Left lung (tissue), 14 donors: ENCODE measurements at places on chromosomes 5 and 9. TPM values are rescaled to one million over a fixed set of nuclear protein-coding genes. Genes with fewer than 3 reads are reported as not detected.

FAM81B gene
- 3.8 TPM for total RNA-seq

GRCh38 chr9:123112015-123112975, 78.8 kb downstream of the GPR21 start:
- H3K27me3 ChIP-seq = no peaks in the 10 kb centered on the region
- no peaks in the 10 kb centered on the region for H3K36me3 ChIP-seq
- DNase-seq = peak; percentile 77

DNA sequence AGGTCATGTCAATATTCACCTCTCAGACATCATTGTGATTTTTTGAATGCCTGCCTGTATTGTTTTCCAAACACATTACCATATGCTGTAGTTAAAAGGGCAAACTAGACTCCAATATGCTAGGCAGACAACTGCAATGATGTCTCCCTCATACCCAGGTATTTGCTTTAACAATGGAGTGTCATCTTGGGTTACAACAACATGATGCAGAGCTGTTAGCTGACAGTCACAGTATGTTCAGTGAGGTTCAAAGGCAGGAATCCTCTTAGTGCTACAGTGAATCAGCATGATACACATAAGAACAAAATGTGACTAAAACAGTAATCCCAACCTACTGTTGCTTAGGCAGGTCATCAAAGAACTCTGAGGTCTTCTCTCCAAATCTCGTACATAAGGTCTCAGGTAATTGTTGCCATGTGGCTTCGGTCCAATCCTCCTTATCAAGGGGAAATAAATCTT, 24.0 kb downstream of the OR1J1 start:
- H3K27me3 ChIP-seq = no peaks in the 10 kb centered on the region
- H3K36me3 ChIP-seq = no peaks in the 10 kb centered on the region
- no peak overlapping the region for H3K27ac ChIP-seq
- H3K4me3 ChIP-seq = no peak overlapping the region
- DNase-seq = no peak

- peaks cover 21% of the 10 kb centered on the region for H3K36me3 ChIP-seq
- H3K4me1 ChIP-seq = peaks cover 44% of the 10 kb centered on the region
- H3K4me3 ChIP-seq = peak overlapping the region; percentile 94
Observed at GRCh38 chr9:126860757-126861466, 473 bp downstream of the ZBTB34 start.

GRCh38 chr5:166992874-166993722, 1298.3 kb upstream of the WWC1 start:
- no peak overlapping the region for H3K27ac ChIP-seq
- H3K27me3 ChIP-seq = no peaks in the 10 kb centered on the region
- H3K4me1 ChIP-seq = no peaks in the 10 kb centered on the region
- no peaks in the 10 kb centered on the region for H3K36me3 ChIP-seq
- DNase-seq = no peak
- no peak overlapping the region for H3K4me3 ChIP-seq

DNA sequence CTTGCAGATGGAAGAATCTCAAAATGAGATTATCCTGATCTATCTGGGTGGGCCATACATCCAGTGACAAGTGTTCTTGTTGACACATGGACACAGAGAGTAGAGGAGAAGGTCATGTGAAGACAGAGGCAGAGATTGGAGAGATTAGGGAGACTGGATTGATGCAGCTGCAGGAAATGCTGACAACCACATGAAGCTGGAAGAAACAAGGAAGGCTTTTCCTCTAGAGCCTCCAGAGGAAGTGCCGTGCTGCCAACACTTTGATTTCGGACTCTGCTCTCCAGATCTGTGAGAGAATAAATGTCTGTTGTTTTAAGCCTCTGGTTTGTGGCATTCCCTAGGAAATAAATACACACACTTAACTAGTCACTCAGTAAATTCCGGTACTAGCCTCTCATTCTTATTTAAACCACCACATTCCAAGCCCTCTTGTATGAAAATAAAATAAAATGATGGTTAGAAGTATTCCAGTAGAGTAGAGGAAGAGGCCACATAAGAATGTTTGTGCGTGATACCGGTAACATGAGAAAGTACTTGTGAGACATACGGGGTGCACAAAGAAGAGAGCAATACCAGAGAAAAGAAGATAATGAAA, 110.9 kb upstream of the DMAC1 start:
- H3K27ac ChIP-seq = no peak overlapping the region
- no peaks in the 10 kb centered on the region for H3K27me3 ChIP-seq

DNA sequence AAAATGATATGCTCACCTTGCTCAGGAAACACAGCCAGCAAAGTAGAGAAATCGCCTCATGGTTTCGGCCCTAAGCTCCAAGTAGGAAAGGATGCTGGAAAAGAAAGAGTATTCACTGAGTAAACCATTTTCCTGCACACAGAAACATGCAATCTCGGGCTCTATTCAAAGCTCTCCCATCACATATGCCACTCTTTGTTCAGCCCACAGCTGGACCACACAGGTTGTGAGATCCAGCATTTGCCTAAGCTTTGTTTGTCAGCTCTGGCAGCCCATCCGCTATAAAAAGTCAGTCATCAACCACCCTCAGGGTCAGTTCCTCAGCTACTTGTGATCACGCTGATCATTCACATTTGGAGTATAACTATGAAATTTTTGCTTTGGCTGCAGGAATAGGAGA, 96.5 kb upstream of the SMARCA2 start:
- no peaks in the 10 kb centered on the region for H3K27me3 ChIP-seq
- no peak overlapping the region for H3K27ac ChIP-seq
- H3K36me3 ChIP-seq = no peaks in the 10 kb centered on the region
- H3K4me3 ChIP-seq = no peak overlapping the region
- H3K4me1 ChIP-seq = no peaks in the 10 kb centered on the region

DNA sequence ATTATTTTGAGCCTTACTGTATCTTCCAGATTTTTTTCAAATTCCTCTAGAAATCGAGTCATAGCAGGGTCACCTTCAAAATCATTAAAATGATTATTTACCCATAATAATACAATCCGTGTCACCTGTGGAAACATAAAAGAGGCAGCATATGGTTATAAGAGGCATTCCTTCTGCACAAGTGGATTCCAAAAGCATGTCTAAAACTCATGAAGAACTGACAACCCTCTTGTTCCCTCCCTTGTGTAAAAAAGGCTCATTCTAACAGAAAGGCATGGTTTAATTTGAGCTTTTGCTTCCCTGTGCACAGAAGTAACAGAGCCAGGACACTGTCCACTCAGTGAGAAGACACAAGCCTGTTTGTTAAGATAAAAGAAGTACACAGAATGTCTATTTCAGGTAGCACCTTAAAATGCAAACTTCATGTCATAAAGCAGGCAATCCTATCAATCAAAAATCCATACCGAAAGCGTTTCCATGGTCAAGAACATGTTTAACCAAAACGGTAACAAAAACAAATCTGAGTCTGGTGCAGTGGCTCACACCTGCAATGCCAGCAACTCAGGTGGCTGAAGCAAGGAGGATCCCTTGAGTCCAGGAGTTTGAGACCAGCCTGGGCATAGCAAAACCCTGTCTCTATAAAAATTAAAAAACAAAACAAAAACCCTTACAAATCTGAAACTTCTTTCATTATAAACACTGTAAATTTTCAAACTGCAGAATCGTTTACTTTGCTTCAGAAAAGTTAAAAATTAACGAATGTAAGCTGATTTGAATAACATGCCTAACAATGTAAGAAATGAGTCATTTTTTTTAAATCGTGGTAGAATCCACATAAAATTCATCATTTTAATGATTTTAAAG, 139.3 kb downstream of the RAPGEF6 start:
- no peak overlapping the region for H3K27ac ChIP-seq
- no peak for DNase-seq

DNA sequence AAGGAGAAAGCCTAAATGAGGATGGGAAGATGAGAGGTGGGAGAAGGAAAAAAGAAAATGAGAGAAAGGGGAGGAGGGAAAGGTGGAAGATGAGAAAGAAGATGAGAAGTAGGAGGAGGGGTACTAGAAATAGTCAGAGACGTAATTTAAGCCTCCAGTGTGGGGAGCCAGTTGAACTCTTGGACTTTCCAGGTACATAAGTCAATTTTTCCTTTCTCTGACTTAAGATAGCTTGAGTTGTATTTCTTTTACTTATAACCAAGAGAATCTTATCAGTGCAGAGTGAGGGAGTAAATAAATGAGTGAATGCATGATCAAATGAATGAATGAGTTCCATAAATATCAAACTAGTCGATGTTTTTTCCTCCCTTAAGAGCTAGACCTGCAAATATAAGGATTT, 21.5 kb upstream of the WHRN start:
- H3K36me3 ChIP-seq = no peaks in the 10 kb centered on the region
- H3K27ac ChIP-seq = no peak overlapping the region
- no peak overlapping the region for H3K4me3 ChIP-seq

TGFBI gene
- total RNA-seq = 222 TPM

GRCh38 chr5:83518319-83519061, 46.9 kb downstream of the VCAN start:
- peaks cover 21% of the 10 kb centered on the region for H3K36me3 ChIP-seq
- no peaks in the 10 kb centered on the region for H3K4me1 ChIP-seq
- H3K27me3 ChIP-seq = no peaks in the 10 kb centered on the region
- H3K4me3 ChIP-seq = no peak overlapping the region

DNA sequence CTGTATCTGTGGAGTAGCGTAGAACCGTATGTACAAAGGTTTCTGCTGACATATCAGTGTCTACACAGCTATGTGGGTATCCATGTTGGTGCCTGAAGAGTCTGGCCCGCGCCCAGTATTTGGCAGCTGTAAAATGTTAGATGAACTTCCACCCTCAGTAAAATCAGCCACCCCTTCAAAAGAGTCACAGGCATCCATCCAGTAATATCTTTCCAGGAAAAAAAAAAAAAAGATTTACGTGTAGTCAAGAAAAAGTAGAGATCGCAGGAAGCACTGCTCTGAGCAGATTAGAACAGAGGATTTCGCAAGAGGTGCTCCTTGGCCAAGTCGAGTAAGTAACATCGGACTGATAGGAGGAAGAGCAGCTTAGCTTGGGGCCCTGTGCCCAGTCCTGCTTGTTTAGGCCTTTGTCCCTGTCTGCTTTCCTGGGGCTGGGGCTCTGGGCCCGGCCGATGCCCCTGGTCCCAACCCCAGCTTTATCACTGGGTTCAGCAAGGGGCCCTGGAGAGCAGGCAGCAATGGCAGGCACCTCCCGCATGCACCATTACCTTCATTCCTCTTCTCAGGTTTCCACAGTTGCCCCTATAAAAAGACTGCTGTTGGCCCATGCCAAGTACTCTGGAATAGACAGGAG, 21.2 kb downstream of the DAPK1 start:
- H3K4me1 ChIP-seq = peaks cover 50% of the 10 kb centered on the region
- peak; percentile 77 for DNase-seq
- no peak overlapping the region for H3K4me3 ChIP-seq
- no peak overlapping the region for H3K27ac ChIP-seq
- H3K27me3 ChIP-seq = no peaks in the 10 kb centered on the region

DNA sequence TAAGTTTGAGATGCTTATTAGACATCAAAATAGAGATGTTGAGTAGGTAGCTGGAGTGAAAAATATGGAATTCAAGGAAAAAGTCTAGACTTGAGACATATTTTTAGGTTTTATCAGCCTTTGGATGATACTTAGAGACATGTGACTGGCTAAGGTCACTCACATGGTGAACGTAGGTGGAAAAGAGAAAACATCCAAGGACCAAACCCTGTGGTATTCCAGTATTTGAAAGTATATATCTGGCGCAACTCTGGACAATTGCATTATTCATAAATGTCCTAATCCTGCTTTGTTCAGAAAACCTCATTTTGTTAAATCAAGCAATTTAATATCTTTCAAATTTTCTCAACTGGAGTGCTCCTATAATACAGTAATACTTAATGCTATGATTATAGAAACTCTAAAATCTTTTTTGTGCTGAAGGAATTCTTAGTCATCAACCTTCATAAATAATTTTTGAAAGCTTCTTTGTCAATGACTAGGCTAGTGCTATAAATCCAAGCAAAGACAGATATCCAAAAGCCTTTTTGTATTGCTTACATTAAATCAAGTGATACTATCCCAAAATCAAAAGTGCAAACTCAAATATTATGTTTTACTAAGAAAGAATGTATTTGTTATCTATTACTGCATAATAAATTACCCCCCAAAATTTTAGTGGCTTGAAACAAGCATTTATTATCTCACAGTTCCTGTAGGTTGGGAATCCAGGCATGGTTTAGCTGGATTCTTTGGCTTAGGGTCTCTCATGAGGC, 452.0 kb downstream of the ENC1 start:
- no peak overlapping the region for H3K4me3 ChIP-seq
- DNase-seq = no peak
- H3K27me3 ChIP-seq = no peaks in the 10 kb centered on the region
- H3K4me1 ChIP-seq = no peaks in the 10 kb centered on the region

DNA sequence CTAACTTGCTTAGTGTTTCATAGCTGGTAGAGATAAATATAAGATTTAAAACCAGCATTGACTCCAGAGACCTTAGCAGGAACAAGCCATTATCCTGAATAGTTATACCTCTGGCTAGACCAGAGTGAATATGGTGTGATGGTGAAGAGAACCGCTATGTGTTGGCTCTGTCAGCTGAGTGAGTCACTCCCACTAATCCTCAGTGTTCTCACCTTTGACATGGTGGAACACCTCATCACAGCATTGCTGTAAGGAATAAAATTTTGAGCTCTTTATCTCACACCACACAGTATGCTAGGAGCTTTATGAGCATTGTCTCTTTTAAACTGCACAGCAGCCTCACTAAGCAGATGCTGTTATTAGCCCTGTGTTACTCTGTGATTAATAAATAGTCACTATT, 90.7 kb upstream of the DHFR start:
- H3K4me3 ChIP-seq = no peak overlapping the region
- H3K4me1 ChIP-seq = no peaks in the 10 kb centered on the region
- no peak for DNase-seq
- no peaks in the 10 kb centered on the region for H3K36me3 ChIP-seq
- H3K27me3 ChIP-seq = no peaks in the 10 kb centered on the region

DNA sequence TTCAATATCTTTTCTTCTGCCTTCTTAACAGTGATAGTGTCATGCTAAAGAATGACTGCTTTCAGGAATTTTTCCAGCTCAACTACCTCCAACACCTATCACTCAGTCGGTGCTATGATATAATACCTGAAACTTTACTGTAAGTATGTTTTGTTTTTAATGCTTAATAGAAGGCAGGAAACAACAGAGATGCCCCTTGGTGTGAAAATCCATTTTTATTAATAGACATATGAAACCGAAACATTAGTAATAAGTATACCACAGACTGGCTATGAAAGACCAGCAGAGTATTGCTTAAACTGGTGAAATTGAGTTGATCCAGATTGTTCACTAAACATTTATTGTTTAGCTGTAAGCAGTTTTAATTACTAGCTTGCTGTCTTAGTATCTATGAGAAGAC, 25.2 kb downstream of the SKP2 start:
- no peak for DNase-seq
- no peaks in the 10 kb centered on the region for H3K4me1 ChIP-seq
- H3K27ac ChIP-seq = no peak overlapping the region
- H3K36me3 ChIP-seq = no peaks in the 10 kb centered on the region
- no peak overlapping the region for H3K4me3 ChIP-seq

- H3K4me3 ChIP-seq = no peak overlapping the region
- H3K27ac ChIP-seq = no peak overlapping the region
- no peaks in the 10 kb centered on the region for H3K27me3 ChIP-seq
- H3K4me1 ChIP-seq = peaks cover 39% of the 10 kb centered on the region
- no peaks in the 10 kb centered on the region for H3K36me3 ChIP-seq
Observed at GRCh38 chr5:151159649-151160373, 2.2 kb upstream of the ANXA6 start.

- H3K27ac ChIP-seq = no peak overlapping the region
- H3K4me1 ChIP-seq = peaks cover 11% of the 10 kb centered on the region
- H3K36me3 ChIP-seq = no peaks in the 10 kb centered on the region
- H3K4me3 ChIP-seq = no peak overlapping the region
Observed at GRCh38 chr9:97559111-97559514, 57.6 kb downstream of the TMOD1 start.

NKD2 gene
- 61.5 TPM for total RNA-seq

GRCh38 chr5:121489972-121490371, 361.7 kb upstream of the FTMT start:
- no peaks in the 10 kb centered on the region for H3K4me1 ChIP-seq
- no peaks in the 10 kb centered on the region for H3K27me3 ChIP-seq
- no peak for DNase-seq
- H3K36me3 ChIP-seq = no peaks in the 10 kb centered on the region

ROR2 gene
- total RNA-seq = 11.8 TPM
